Right lobe of liver (tissue), 6 donors: ENCODE measurements at places on chromosomes 7 and 10. TPM values are rescaled to one million over a fixed set of nuclear protein-coding genes. Genes with fewer than 3 reads are reported as not detected.

UNCX gene
- not detected for total RNA-seq

DNA sequence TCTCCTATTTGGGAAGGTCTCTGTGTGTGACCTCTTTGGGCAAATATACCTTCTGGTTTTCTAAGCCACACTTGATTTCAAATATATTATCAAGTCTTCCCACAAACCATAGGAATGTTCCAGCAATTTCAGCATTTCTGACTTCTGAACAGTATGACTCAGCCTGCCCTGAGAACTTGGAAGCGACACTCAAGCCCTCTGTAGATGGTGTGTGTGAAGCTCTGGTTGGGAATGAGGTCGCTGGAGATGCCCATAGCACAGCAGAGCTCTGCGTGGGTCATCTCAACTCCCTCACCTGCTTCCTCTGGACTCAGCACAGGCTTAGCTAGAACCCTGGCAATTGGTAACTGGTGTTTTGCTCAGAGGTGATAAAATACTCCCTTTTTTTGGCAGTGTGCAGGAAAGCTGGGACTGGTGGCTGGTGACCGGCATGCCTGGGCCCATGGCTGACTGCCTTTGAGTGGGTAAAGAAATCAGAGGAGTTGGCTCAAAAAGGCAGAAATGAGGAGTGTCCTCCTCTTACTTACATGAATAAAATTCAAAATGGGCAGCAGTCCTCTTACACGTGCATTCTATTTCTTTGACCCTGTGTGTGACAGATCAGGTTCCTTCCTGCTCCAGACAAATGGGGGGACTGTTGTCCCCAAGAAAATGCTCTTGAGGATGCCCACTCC is 87.5 kb upstream of the NRP1 start:
- DNase-seq, result no peak

- DNase-seq, result no peak
Measured at GRCh38 chr10:131555406-131555805, 243.9 kb upstream of the TCERG1L start.

EVX1 gene
- total RNA-seq, result not detected

ADRA2A gene
- 0.22 TPM for total RNA-seq

AGR2 gene
- total RNA-seq, result 0.37 TPM

NOD1 gene
- 5.3 TPM for total RNA-seq

AQP1 gene
- 11.3 TPM for total RNA-seq

DNA sequence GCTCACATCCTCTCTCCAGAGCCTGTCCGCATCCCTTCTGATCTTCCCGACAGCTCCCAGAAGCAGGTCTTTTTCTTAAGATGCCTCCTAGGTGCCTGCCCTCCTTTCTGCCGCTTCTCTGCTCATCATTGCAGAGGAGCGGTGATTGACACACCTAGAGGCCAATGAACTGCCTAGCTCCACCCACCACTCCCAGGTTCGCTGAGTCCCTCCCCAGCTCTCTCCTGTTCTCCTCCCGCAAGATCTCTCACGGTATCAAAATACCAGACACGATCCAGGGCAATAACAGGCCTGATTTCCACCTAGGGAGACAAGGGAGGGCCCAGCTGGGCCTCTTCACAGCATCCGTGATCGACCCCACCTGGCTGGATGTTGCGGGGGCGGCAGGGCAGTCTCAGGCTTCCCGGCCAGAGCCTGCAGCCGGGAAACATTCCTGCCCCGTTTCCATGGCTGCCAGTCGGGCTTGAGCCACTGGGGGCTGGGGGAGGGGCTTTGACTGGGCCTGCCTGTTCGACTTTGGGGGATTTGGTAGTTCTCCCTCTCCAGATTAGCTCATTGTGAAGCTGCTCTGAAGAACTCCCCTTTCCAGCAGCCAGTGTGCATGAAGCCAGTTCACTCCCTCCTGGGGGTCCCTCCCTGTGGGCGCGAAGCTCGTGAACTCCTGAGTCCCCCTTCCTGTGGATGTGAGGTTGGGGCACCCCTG is 373.5 kb downstream of the RPS24 start:
- peak; percentile 59 for DNase-seq

DNA sequence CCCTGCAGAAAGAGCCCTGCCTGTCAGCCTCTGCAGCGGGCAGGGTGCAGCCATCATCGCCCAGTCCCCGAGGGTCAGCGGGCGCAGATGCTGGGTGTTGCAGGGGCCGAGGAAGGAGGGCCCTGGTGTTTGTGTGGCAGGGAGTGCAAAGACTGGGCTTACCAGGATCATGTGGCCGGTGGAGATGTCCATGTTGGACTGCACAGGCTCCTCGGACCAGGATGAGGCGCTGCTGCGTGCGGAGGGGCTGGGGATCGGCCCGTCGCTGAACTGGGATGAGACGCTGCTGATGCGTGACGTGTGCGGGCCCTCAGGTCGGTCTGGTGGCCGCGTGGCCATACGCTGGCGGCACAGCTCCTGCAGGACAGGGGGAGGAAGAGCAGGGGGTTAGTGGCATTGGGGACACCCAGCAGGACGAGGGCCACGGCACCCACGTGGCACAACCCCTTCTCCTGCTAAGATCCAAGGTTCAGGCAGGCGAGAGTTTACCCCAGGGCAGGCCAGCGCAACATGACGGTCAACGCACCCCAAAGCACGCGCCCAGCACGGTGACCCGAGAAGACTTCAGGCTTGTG is 319.5 kb downstream of the DNAJB6 start:
- DNase-seq, result no peak

CYP3A7 gene
- total RNA-seq, result 252 TPM

DNA sequence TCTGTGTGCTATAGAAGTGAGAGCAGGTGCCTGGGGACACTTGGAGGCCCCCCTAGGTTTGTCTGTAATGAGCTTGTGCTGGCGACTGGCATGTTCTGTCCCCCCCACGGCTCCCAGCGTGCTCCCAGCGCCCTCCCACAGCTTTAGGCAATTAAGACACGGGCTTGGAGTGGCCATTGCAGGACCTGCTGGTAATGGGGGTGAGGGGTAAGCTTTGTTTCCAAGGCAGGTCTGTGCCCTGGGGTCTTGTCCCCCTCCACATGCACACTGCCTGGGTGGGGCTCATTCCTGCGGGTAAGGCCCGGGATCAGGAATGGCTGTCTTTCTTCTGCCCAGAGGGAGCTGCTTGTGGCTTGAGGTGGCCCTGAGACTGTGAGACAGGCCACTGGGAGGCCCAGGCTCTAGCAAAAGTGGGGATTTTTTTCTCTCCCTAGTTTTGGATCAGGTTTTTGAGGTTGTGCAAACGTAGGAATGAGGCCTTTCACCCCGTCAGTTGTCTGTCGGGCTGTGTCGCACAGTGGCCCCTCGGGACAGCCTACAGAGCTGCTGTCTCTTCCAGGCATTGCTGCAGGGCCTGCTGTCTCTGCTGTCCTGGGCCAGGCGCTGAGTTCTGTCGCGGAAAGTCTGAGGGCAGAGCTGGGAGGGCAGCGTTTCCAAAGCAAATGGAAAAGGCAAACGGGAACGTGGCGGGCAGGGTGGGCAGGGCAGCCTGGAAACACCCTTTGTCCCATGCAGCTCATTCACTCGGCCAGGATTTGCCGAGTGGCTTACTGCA is 107.4 kb downstream of the LHPP start:
- peak; percentile 42 for DNase-seq

GPR141 gene
- 0.60 TPM for total RNA-seq

ZNF853 gene
- 0.37 TPM for total RNA-seq

- DNase-seq, result no peak
Measured at GRCh38 chr7:69338144-69338543, 260.1 kb upstream of the AUTS2 start.

- no peak for DNase-seq
Measured at GRCh38 chr10:73413108-73413527, 740 bp downstream of the ANXA7 start.

DNA sequence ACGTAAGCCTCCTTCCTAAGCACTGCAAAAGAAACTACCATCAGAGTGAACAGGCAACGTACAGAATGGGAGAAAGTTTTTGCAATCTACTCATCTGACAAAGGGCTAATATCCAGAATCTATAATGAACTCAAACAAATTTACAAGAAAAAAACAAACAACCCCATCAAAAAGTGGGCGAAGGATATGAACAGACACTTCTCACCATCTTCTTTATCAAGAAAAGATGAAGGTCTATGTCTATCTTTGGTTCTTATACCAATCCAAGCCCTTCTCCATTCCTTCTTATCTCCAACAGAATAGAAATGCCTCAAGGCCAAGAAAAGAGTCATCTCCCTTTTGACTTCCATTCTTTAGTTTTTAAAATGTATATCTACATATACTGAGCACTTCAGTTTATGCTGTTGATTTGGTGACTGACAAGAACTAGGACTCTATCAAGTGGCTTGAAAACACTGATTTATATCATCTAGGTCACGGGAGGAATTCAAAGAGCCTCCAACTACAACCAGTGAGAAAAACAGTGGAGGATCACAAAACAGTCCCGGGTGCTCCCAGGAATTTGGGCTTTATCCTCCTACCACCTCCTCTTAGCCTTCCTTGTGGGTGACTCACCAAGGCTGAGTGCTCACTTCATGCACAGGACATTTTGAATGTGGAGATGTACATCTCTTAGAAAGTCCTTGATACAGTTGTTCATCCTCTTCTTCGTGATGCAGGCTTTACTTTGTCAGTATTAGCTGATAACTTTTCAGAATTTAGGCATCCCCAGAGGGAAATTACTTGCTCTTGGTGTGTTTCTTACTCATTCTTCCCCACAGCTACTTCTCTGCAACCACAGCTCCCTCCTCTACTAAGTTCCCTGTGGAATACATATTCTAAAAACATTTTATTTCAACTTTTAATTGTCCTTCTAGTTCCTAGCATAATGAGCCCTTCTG is 15.4 kb downstream of the TAS2R41 start:
- no peak for DNase-seq

GBX1 gene
- total RNA-seq, result not detected

- no peak for DNase-seq
Measured at GRCh38 chr7:14739168-14739840, 163.2 kb downstream of the DGKB start.

NRG3 gene
- total RNA-seq, result 0.80 TPM

GPR146 gene
- total RNA-seq, result 22.2 TPM

TAS2R41 gene
- total RNA-seq, result not detected

GRCh38 chr10:42491801-42492200 is 146.6 kb downstream of the ZNF33B start:
- no peak for DNase-seq

DNA sequence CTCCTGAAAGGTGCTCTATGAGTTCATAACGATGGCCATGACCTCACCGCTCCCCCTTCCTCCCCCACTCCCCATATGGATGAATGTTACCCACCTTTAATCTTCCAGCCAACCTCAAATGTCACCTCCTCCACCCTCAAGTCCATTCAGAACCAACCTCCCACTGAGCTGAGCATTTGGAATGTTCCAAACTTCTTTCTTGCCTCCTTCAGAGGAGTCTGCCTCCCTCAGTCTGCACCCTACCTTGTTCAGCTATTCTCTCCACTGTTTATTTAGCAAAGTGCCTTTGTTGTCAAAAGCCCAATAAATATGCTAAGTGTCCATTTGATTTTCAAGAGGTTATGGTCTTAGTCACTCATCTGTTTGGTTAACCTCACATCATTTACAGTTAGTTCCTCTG is 22.9 kb upstream of the MTPAP start:
- DNase-seq, result no peak

FRMPD2 gene
- not detected for total RNA-seq

- no peak for DNase-seq
Measured at GRCh38 chr7:74231232-74231590, 21.4 kb downstream of the LAT2 start.

DNA sequence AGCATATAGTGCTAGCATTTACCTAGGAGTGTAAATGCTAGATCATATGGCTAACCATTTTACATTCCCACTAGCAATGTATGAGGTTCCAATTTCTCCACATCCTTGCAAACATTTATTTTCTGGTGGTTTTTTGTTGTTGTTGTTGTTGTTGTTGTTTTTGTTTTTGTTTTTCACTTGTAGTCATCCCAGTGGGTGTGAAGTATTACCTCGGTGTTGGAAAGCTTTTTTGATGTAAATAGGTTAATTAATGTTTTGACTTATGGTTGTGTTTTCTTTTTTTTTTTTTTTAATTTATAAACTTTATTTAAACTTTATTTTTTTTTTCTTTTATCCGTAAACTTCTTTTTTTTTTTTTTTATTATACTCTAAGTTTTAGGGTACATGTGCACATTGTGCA is 15.3 kb upstream of the TSGA13 start:
- no peak for DNase-seq

IMPDH1 gene
- total RNA-seq, result 9.8 TPM

ANKRD61 gene
- not detected for total RNA-seq

DNA sequence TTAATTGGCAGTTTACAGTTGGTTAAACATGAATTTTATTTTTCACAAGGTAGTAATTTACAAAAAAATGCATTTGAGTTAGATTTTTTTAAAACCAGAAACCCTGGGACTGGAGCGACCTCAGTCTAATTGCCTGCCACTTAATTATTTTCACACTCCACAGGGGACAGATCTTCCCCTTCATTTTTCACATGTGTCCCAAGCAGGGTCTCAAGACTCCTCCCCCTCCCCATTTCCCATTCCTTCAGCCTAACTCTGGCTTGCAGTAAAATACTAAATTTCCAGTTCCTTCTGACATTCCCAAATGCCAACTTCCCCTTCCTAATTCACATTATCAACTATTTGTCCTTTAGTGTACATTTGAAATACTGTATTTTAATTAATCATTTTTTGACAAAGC is 948 bp downstream of the ZNF138 start:
- DNase-seq, result no peak

DNA sequence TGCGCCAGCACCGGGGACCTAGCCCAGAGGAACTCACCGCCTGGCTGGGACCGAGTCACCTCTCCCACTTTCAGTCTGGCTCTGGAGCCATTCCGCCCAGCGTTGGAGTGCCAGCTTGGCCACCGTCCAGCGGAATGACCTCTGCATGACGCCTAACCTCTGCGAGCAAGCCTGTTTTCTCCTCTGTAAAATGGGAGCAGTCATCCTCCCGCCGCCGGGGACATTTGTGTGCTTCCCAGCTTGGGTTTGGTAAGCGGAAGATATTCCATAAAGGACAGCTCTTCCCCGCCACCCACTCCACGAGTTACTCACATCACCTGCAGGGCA is 1.3 kb upstream of the ZCCHC24 start:
- peak; percentile 88 for DNase-seq

DNA sequence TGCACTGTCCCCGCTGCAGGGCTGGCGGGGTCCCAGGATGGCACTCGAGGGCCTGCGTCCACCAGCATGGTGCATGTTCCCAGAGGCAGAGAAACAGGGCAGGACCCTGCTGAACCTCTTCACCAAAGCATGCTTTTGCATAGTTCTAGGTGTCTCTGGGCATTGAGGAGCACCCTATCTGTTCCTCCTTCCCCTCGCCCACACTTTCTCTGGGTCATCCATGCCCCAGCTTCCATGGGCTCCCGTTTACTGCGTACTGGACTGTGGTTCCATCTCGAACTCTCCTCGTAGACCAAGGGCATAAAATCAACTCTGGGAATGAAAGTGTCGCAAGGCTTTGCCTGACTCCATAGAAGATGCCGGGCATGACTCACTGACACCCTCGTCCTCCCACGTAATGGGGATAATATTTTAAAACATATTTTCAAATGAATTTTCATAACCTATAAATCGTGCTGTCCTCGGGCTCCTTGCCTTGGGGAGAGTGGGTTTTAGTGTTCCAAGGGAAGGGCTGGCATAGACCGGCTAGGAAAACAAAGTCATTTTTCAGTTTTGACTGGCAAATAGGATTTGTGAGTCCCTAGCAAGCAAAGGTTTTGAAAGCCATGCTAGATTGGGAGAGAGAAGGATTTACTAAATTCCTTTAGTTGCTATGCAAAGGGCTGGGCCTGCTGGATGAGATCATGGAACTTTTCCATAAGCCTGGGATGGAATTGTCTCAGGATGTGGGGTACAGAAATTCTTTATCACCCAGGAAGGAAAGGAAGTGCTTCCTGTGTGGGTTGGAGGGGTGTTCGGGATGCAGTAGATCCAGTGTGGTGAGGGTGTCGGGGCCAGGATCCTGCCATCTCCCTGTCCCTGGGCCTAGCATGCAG is 498.7 kb upstream of the MKI67 start:
- no peak for DNase-seq

- DNase-seq, result no peak
Measured at GRCh38 chr7:93062599-93062998, 55.2 kb downstream of the SAMD9 start.
